NCI-H2171 (cell line): ENCODE measurements at places on chromosomes 2 and 18.
A peak's percentile ranks its signal among the peaks of the same experiment; 100 is the strongest.

DNA sequence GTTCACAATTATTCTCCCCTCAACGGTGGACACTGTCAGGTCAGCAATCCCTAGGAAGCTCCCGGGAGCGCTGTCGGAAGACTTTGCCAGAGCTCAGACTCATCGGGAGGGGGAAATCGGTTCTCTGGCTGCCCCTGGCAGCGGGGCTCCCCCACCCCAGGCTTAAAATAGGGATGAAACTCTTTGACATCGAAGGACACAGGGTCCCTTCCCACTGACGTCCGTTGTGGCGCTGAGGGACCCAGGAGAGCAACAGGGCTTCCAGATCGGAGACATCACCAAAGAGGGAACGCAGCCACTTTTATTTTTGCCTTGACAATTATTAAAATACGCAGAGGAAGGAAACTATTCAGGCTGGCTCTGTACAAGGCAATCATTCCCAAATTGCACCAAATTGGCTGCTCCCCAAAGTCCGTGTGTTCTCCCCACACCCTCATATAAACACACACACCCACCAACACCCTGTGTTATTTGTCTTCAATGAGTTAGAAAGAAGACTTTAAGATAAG lies 249.0 kb downstream of the CDH20 start:
- no peak for DNase-seq

- no peak for DNase-seq
These were observed 17.9 kb downstream of the CAPN10 start for GRCh38 chr2:240604291-240604938.

- no peak for DNase-seq
These were observed 48.2 kb downstream of the SPP2 start for GRCh38 chr2:234098681-234099080.

DNA sequence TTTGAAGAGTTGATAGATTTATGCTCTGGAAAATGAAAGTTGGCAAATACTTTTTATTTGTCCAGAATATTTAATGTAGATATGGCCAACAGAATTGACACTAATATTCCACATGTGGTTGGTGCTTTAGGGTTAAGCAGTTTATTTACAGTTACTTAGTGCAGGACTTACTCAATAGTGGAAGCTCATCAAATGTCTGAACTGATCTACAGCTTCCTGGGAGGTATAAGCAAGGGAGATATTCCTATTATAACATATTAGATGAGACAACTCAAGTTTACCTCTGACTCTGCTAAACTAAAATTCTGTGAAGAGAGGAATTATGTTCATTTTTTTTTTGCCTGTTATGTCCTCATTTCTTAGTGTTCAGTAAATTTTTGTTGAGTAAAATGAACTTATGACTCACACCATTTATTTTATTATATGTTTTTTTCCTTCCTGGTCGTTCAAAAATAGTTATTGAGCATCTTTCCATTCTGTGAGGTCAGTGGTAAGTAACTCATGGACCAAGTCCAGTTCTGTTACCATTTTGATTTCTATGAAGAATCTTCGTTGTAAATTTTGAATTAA lies 13.6 kb downstream of the ABI2 start:
- DNase-seq, result no peak

- DNase-seq, result peak; percentile 86
These were observed 79.4 kb downstream of the KCTD1 start for GRCh38 chr18:26468931-26469340.

- no peak for DNase-seq
These were observed 8.4 kb upstream of the PXDN start for GRCh38 chr2:1752751-1753150.

- DNase-seq, result no peak
These were observed 107.4 kb downstream of the COBLL1 start for GRCh38 chr2:164734196-164734595.

DNA sequence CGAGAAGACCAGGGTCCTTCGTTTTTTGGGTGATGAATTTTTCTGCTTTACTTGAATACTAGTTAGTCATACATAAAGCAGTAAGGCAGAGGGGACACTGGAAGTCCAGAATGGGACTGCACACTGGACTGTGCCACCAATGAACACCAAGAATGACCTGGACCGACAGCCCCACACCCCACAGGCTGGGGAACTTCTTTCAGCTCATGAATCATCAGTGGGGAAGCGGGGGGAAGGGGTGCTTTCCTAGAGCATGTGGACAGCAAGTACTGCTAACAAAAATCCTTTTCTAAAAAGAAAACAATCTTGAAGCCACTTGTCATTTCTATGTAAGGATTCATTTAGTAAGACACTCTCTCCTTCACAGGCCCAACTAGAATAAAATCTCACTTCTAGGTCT lies 86.0 kb downstream of the DTNB start:
- no peak for DNase-seq

GRCh38 chr2:84788498-84788897 lies 92.4 kb downstream of the TRABD2A start:
- DNase-seq, result no peak

- DNase-seq, result no peak
These were observed 96.6 kb upstream of the CXCR4 start for GRCh38 chr2:136214307-136215200.

DNA sequence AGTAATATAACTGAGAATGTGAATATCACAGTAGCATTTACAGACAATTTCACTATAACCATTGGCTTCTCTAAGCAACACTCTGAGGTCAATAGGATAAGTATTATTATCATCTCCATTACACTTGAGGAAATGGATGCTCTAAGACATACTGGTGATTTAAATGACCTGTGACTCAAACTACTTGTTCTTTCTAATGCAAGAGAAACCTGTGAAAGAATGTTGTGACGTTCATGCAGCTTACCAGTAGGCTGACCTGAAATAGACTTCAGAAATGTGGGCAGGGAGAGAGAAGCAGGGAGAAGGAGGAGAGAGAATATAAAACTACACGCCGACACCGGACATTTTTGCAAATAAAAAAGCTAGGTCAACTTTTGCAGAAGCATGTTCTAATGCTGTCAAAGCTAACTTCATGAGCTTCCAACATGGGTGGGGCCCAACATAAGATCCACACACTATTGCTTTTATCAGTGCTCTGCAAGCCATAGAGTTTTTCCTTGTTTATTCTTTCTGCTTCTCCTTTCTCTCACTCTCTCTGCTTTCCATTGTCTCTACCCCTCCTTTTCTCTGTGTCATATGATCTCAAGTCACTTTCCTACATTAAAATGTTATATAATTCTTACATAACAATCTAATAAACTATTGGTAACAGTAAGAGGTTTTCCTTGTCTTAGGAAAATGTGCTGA lies 217.6 kb upstream of the FN1 start:
- no peak for DNase-seq

GRCh38 chr2:86584151-86584913 lies 21.1 kb upstream of the CHMP3 start:
- no peak for DNase-seq

- no peak for DNase-seq
These were observed 281.0 kb downstream of the AFF3 start for GRCh38 chr2:99861376-99861760.

DNA sequence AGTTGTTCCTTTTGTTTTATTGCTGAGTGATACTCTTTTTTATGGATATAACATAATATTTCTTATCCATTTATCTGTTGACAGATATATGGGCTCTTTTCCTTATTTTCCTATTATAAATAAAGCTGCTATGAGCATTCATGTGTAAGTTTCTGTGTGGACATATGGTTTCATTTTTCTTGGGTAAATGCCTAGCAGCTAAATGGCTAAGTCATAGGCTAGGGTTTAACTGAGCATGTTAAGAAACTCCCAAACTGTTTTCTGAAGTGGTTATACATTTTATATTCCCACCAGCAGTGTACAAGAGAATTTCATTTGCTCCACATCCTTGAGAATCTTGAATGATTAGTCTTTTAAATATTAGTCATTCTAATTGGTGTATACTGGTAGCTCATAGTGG lies 786.6 kb upstream of the CDH2 start:
- DNase-seq, result peak; percentile 2

DNA sequence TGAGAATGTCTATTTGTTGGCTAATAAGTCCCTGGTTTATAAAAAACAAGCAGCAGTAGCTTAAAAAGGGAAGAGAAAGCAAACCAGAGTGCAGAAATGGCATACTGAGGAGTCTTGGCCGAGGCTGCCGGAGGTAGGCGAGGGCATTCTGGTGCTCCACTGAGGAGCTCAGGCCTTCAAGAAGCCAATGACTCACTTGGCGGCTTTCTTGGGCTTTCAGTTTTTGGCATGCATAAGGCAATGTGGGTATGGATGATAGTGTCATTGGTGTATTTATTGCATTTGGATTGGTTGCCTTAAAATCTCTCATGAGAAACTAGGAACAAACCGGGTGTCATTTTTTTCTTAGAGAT lies 119.6 kb upstream of the ARL5A start:
- DNase-seq, result no peak

DNA sequence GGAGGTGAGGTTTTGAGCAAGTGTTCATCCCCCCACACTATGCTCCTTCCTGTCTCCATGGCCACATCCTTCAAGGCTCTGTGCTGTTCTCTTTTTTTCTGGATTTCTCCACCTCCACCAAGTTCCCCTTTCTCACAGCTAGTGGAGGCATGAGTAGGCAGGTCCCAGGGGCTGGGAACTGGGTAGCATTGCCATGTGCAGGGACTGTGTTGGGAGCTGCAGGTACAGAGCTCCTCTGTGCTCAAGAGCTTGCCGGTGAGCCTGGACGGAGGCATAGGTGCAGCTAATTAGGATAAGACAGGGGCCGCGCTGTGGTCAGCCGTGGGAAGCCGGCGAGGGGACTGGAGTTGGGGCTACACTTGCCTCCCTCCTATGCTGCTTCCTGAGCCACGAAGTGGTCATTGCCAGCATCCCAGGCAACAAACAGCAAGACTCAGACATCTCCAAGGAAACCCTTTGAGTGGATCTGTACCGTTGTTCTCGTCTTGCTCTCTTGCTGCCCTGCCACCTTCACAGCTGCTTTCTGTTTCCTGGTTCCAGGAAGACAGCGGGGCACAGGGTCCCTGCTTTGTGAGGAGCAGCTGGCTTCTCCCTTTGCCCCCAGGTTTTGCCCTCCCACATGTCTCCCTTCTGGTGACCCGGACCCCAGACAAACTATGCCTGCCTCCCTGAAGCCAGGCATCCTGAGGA lies 36.9 kb downstream of the ATOH8 start:
- DNase-seq, result no peak
